Esophagus muscularis mucosa (tissue), 4 donors: ENCODE measurements at places on chromosomes 5 and 9. TPM values are rescaled to one million over a fixed set of nuclear protein-coding genes. Genes with fewer than 3 reads are reported as not detected.

DNA sequence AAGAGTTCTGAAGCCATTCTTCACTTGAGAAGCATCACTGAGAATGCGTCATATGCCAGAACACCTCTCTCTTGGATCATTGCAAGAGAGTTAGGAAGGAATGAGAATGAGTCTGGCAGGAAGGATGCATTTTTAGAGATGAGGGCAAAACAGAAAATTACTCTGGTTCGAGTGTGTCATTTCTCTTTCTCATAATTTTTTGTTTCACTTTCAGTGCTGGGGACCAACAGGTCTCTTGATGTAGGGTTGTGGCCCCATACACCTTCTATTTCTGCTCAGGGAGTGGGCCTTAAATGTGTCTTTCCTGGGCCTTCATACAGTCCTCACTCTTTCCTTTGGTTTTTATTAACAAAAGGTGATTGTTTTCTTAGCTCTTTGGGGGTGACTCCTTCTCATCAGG lies 302.4 kb downstream of the NR3C1 start:
- DNase-seq: peak; percentile 5

DNA sequence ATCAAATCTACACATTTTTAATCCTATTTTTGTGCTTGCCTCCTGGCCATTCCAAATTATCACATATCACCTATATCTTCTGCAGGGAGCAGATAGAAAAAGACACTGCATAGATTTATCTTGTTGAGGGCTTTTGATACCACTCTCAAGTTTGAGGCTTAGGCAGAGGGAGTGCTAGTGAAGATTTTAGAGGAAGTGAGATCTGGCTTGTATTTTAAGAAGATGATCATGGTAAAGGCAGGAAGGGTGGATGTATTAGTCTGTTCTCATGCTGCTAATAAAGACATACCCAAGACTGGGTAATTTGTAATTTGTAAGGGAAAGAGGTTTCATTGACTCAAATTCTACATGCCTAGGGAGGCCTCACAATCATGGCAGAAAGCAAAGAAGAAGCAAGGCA lies 220.9 kb upstream of the TUT7 start:
- DNase-seq: no peak

- DNase-seq: no peak
These were observed 367.9 kb upstream of the ADAMTSL1 start for GRCh38 chr9:18106006-18106560.

SPINK7 gene
- total RNA-seq: not detected

- no peak for DNase-seq
These were observed 79.3 kb upstream of the IRX4 start for GRCh38 chr5:1961952-1962595.

DNA sequence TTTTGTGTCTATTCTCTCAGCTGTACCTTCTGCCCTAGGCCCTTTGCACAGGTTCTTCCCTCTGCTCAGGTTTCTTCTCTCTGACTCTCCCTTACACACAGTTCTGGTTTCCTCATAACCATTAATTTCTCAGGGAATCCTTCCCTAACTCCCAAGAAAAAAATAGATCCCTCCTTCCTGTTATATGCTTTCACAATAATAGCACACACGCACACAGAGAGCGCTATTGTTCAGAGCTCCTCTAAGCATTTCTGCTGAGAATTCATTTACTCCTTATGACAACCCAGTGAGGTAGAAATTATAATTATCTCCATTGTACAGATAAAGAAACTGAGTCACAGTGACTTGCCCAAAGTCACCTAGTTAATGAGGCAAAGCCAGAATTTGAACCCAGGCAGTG lies 1.7 kb upstream of the TCOF1 start:
- DNase-seq: no peak

- no peak for DNase-seq
These were observed 6.2 kb downstream of the NUDCD2 start for GRCh38 chr5:163453705-163454104.

GHR gene
- total RNA-seq: 9.1 TPM

DNA sequence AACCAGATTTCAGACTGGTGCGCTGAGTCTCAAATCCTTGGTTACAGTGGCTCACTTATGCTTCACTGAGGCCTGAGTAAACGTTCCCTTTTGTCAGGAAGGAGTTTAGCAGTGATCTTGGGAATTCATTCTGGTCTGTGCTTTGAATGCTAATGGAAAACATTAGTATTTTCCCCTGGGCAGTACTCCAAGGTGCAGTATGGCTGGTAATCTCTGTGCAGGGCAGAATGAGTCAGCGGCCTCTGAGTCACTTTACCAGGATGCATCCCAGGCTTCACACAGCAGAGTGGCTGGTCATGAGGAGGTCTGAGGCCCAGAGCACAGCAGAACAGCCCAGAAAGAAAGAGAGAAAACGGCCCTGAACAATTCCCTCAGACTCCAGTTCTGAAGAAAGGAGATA lies 54.0 kb downstream of the PCA3 start:
- DNase-seq: no peak

FCN1 gene
- total RNA-seq: 1.3 TPM
